ENCODE measurements at places on chromosomes 7 and 10.

- no peak for DNase-seq
These were observed 4.2 kb downstream of the TAS2R60 start for GRCh38 chr7:143447466-143447865.

- DNase-seq: no peak
These were observed 56.6 kb downstream of the TASOR2 start for GRCh38 chr10:5741276-5741675.

DNA sequence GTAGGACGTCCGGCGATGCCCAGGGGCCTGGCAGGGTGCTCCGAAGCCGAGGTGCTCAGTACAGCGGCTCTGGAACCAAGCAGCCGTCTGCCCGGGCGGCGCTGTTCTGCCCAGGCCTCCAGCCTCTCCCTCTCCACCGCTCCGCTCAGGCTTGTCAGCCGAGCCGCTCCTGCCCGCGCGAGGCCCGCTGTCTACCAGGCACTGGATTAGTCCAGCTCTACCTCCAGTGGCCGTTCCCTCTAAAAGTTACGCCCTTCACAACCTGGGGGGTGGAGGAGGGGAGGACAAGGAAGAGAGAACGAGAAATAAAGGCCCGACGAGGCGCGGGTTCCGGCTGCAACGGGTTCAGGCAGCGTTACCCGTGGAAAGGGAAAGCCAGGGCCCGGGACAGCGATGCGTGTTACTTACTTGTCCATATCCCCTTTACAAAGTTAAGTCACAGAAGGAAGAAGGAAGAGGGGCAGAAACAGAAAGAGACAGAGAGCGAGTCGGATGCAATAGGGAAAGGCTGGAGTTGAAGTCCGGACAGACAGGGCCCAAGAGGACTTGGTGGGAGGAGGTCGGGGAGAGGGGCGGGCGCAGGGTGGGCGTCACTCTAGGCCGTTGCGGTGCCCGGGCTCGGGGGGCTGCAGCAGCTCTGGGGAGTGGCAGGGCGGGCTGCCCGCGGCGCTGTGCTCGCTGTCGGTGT, 2.8 kb downstream of the SP8 start:
- DNase-seq: no peak

DNA sequence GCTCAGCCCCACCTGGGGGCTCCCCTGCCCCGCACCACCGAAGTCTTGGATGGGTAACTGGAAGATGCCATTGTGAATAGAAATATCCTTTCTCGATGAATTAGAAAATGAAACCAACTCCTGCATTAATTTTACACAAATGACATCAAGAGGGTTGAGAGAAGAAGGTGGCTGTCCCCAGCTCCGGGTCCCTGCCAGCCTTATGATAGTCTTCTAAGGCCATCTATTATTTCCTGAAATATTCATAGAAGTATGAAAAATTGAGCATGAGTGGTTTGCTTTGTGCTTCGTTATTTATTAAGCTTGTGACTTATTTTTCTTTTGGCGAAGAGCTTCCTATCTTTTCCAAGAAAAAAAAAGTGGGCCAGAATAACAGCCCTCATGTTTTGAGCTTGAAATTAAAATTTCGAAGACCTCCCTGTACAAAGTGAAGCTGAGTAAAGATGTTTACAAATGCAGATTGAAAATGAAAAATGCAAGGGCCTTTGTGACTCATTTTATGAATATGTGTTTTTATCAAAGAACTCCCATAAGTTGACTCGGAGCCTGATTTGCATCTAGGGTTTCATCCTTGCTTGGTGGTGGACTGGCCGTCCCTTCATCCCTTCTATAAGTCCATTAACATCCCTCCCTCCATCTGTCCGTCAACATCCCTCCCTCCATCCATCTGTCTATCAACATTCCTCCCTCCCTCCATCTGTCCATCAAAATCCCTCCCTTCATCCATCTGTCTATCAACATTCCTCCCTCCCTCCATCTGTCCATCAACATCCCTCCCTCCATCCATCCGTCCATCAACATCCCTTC, 20.5 kb upstream of the CFAP46 start:
- no peak for DNase-seq

DNA sequence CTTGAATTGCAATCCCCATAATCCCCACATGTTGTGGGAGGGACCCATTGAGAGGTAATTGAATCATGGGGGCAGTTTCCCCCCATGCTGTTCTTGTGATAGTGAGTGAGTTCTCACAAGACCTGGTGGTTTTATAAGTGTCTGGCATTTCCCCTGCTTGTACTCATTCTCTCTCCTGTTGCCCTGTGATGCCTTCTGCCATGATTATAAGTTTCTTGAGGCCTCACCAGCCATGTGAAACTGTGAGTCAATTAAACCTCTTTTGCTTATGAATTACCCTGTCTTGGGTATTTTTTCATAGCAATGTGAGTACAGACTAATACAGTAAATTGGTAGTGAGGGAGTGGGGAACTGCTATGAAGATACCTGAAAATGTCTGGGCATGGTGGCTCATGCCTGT, 65.0 kb downstream of the ANKRD7 start:
- DNase-seq: no peak

- DNase-seq: no peak
These were observed 62.9 kb upstream of the TMEM72 start for GRCh38 chr10:44848211-44848610.

DNA sequence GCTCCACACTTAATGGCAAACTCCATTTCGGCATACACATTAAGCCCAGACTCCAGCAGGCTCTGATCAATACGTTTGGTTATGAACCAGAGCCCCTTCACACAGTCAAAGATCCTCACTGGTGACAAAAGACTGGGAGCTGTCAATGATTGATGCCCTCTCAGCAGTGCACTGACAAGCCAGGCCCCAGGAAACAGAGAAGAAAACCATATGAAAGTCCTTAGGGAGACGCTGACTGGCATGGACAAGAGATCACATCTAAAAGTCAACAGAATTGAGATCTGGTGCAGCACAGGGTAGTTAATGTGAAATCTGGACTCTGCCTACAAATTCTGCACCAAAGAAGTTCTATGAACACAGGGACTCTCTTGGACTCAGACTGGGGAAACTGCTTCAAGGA, 600.9 kb upstream of the NRP1 start:
- DNase-seq: no peak

GRCh38 chr10:102185811-102186527, 33.8 kb downstream of the NOLC1 start:
- DNase-seq: no peak

DNA sequence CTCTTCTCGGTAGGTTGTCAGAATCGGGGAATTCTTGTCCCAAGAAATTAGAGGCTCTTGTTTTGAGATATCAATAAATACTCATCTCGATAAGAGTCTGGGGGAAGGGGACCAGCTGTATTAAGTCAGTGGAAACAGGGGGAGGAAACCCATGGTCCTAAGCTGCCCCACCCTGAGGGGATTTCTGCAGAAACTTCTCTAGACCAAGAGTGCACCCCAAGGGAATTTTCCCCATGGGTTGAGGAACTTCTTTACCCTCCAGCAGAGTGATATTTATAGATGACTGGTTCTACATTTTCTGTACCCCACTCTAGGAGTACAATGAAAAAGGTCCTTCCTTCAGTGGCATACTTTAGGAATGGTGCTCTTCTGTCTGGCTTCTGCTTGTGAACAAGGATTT, 627.2 kb downstream of the KCNMA1 start:
- no peak for DNase-seq

- no peak for DNase-seq
These were observed at the start of gene ZNF804B for GRCh38 chr7:88759230-88760135. ZNF804B (plus strand) TSS chr7:88759700; CDS start chr7:88759977, 277 bp downstream.

DNA sequence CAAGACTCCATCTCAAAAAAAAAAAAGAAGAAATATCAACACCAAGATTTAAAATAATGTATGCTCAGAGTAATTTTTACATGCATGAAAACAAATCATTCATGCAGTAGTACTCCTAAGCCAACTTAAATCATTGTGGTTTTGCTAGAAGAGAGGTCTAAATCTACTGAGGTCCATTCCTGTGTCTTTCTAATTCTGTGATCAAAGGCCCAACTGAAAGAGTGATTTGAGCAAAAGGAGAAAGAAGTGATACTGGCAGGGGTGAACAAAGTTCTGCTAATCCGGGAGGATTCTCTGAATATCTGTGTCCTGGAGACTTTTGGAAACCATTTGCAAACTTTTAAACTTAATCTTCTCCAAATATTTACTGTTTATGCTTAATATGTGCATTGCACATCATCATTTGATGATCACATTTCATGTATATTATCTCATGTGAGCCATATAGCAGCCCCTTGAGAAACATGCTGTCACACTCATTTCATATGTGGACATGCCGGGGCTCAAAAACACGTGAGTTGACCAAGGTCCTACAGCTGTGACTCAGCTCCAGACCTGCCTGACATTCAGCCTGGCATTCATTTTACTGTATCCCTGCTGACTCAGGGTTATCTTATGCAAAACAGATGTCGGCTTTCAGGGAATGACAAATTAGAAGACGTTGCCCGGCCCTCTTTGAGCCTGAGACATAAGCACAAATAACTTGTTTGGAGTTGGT, 76.4 kb downstream of the FAM107B start:
- DNase-seq: peak; percentile 11

GRCh38 chr10:68871105-68871711, 29.9 kb upstream of the DDX50 start:
- no peak for DNase-seq

DNA sequence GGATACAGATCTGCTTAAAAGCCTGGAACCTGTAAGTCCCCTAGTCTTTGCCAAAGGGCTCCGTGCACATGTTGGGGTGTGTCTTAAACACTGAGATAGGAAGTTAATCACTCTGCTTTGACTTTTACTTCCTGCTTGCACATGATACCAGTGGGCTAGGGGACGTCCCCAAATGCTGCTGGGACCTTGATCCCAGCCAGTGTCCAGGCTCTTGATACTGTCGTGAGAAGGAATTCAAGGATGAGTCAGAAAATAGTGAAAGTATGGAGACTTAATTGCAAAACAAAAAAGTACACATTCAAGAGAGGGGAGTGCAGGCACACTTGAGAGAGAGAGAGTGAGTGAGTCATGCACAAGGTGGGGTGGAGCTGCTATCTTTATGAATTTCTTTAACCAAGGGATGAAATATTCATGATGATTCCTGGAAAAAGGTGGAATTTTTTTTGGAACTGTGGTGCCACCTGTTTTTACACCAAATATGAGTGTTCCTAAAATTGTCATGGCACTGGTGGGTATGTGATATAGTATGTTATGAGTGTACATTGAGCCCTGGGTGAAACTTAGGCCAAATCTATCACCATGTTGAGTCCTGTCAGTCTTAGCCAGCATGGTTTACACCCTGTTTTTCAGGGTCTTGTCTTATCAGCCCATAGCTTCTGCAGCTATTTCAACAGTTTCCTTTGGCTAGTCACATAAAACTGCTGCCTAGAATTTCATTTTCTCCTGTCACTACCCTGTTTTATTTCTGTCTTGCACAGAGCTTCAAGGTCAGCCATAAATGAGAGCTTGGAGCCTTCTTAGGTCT, 88.3 kb upstream of the CYP26C1 start:
- DNase-seq: peak; percentile 61

GRCh38 chr10:128210215-128211063, 84.2 kb upstream of the MKI67 start:
- DNase-seq: peak; percentile 34

Measured in HTR-8/SVneo (cell line).